Upper lobe of right lung (tissue), 1 donor: ENCODE measurements at places on chromosomes 6 and 20. TPM values are rescaled to one million over a fixed set of nuclear protein-coding genes. Genes with fewer than 3 reads are reported as not detected.
A peak's percentile ranks its signal among the peaks of the same experiment; 100 is the strongest.

Gene TMEM151B
- not detected for total RNA-seq

Gene CCR6
- 1.4 TPM for total RNA-seq

Gene TCP11
- total RNA-seq, result not detected

Gene VGLL2
- not detected for total RNA-seq

Gene CLDN20
- total RNA-seq, result not detected

Gene CRIP3
- 0.90 TPM for total RNA-seq

Gene CAPN11
- total RNA-seq, result 1.6 TPM

Gene GPR6
- total RNA-seq, result not detected

- no peak overlapping the region for H3K27ac ChIP-seq
- H3K4me1 ChIP-seq, result no peaks in the 10 kb centered on the region
- no peaks in the 10 kb centered on the region for H3K36me3 ChIP-seq
- DNase-seq, result no peak
- peaks cover 39% of the 10 kb centered on the region for H3K27me3 ChIP-seq
- H3K4me3 ChIP-seq, result no peak overlapping the region
Observed at GRCh38 chr6:27684264-27685211, 211.6 kb upstream of the ZNF184 start.

DNA sequence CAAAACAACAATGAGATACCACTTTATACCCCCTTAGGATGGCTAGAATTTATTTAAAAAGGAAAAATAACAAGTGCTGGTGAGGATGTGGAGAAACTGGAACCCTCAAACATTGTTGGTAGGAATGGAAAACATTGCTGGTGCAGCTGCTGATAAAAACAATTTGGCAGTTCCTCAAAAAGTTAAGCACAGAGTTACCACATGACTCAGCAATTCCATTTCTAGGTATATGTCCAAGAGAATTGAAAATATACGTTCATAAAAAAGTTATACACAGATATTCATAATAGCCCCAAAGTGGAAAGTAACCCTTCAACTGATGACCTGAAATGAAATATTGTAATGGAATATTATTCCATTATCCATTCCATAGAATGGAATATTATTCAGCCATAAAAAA is 55.0 kb downstream of the CD83 start:
- no peaks in the 10 kb centered on the region for H3K36me3 ChIP-seq
- no peak overlapping the region for H3K27ac ChIP-seq
- H3K4me1 ChIP-seq, result no peaks in the 10 kb centered on the region

- H3K36me3 ChIP-seq, result no peaks in the 10 kb centered on the region
- no peaks in the 10 kb centered on the region for H3K27me3 ChIP-seq
- peak overlapping the region; percentile 52 for H3K4me3 ChIP-seq
- H3K4me1 ChIP-seq, result peaks cover 4% of the 10 kb centered on the region
Observed at GRCh38 chr6:56247654-56248122, 308 bp upstream of the COL21A1 start.

- H3K4me1 ChIP-seq, result no peaks in the 10 kb centered on the region
- no peak for DNase-seq
- H3K27me3 ChIP-seq, result no peaks in the 10 kb centered on the region
- H3K27ac ChIP-seq, result no peak overlapping the region
Observed at GRCh38 chr6:47420394-47421371, 56.9 kb upstream of the CD2AP start.

GRCh38 chr20:36532388-36532787 is 8.9 kb upstream of the MYL9 start:
- H3K27me3 ChIP-seq, result no peaks in the 10 kb centered on the region
- DNase-seq, result no peak
- no peaks in the 10 kb centered on the region for H3K4me1 ChIP-seq
- H3K4me3 ChIP-seq, result no peak overlapping the region
- H3K27ac ChIP-seq, result no peak overlapping the region

DNA sequence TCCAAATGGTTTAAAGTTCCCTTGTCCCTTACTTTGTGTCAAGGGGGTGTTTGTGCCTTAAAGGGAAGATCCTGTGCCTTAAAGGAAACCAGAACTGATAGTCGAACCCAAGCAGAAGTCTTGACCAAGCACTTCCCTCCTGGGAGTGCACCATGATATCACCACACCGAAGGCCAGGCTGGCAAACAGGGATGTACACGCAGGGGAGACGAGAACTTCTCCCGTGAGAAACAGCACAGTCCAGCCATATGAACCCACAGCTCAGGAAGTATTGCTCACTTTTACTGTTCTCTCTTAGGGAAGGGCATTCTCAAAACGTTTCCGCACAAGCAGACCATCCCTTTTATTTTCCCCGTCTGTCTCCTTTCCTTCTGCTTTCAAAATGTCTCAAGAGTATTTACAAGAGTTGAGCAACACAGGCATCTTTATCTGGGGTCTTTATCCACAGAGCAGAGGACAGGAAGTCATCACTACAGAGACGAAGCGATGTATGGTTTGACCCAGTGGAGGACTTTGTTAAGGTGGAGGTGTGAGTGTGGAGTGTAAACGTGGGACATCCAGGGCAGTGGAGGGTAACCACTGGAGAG is 12.8 kb upstream of the SERPINB1 start:
- H3K4me1 ChIP-seq, result peaks cover 59% of the 10 kb centered on the region
- peak overlapping the region; percentile 91 for H3K27ac ChIP-seq
- H3K4me3 ChIP-seq, result peak overlapping the region; percentile 38

GRCh38 chr6:105322499-105323225 is 80.2 kb downstream of the PREP start:
- no peak overlapping the region for H3K4me3 ChIP-seq
- peaks cover 5% of the 10 kb centered on the region for H3K4me1 ChIP-seq
- H3K27ac ChIP-seq, result no peak overlapping the region
- no peak for DNase-seq
- no peaks in the 10 kb centered on the region for H3K27me3 ChIP-seq

- no peaks in the 10 kb centered on the region for H3K36me3 ChIP-seq
- H3K4me1 ChIP-seq, result no peaks in the 10 kb centered on the region
- H3K27me3 ChIP-seq, result peaks cover 16% of the 10 kb centered on the region
- H3K27ac ChIP-seq, result no peak overlapping the region
- no peak overlapping the region for H3K4me3 ChIP-seq
Observed at GRCh38 chr20:37579106-37579505, 51.4 kb upstream of the BLCAP start.

DNA sequence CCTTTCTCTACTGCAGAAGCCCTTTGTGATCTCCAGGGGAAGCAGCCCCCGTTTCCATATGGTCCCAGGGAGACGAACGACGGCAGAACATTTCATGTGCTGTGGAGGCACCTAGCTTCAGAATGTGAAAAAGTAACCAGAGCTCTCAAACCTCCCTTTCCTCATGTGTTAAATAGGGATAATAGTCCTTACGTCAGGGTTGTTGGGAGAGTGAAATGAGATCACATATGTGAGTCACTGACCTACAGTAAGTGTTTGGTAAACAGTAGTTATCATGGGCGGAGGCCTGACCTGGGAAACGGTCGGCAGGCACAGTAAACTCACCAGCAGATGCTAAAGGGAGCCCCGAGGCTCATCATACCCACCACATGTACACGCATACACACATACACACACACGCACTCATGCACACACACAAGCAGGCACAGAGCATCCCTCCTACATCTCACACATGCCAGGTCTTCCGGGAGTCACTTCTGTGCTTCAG is 89.7 kb downstream of the LY86 start:
- no peaks in the 10 kb centered on the region for H3K36me3 ChIP-seq
- DNase-seq, result no peak
- H3K27ac ChIP-seq, result peak overlapping the region; percentile 58
- peaks cover 29% of the 10 kb centered on the region for H3K4me1 ChIP-seq

DNA sequence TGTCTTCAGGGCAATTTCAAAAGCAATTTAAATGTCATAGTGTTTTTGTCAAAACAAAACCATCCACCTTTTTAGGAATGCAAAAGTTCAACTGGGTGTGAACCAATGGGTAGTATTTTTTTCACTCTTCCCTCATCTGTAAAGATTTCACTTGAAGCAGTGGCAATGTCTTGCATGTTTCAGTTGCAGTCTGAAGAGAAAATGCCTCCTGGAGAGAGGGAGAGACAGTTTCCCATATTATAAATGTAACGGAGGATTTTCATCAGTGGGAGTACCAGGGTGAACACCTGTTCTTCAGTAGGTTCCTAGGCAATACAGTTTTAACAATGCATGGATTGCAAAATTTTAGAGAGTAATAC is 3.3 kb downstream of the FOXQ1 start:
- DNase-seq, result no peak
- H3K27ac ChIP-seq, result no peak overlapping the region
- H3K4me1 ChIP-seq, result no peaks in the 10 kb centered on the region
- peak overlapping the region; percentile 58 for H3K4me3 ChIP-seq
- H3K27me3 ChIP-seq, result peaks cover 26% of the 10 kb centered on the region
- H3K36me3 ChIP-seq, result no peaks in the 10 kb centered on the region

DNA sequence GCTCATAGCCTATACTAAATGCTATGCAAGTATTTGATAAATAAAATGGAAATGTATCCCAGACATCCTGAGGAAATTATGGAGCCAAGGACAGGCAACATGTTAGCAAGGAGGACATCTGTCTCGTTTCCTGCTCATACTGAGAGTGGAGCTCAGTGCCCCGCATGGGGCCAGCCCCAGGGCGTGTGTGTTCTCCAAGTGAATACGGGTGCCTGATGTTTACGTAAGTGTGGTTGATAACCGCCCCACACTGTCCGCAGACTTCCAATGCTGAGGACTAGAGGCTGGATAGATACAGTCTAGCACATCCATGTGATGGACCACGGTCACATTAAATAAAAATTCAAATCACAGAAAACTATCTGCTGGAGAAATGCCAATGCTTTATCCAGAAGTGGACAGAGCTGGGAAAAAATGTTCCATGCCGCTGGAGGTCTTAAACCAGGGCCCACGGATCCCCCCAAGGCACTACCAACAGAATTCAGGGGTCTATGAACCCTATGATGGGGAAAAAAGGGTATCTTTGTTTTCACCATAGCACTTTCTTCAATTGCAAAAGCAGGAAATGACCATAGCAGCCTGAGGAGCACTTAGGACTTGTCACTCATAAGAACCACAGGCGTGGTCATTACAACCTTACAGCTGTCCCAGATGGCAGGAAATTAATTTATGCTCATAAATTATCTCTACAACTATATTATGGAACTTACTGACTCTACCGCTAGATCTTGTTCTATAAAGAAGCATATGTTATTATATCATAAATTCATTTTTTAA is 24.9 kb downstream of the TGM2 start:
- H3K27ac ChIP-seq, result no peak overlapping the region
- peak; percentile 51 for DNase-seq
- peaks cover 78% of the 10 kb centered on the region for H3K36me3 ChIP-seq
- peaks cover 38% of the 10 kb centered on the region for H3K4me1 ChIP-seq
- H3K27me3 ChIP-seq, result no peaks in the 10 kb centered on the region

DNA sequence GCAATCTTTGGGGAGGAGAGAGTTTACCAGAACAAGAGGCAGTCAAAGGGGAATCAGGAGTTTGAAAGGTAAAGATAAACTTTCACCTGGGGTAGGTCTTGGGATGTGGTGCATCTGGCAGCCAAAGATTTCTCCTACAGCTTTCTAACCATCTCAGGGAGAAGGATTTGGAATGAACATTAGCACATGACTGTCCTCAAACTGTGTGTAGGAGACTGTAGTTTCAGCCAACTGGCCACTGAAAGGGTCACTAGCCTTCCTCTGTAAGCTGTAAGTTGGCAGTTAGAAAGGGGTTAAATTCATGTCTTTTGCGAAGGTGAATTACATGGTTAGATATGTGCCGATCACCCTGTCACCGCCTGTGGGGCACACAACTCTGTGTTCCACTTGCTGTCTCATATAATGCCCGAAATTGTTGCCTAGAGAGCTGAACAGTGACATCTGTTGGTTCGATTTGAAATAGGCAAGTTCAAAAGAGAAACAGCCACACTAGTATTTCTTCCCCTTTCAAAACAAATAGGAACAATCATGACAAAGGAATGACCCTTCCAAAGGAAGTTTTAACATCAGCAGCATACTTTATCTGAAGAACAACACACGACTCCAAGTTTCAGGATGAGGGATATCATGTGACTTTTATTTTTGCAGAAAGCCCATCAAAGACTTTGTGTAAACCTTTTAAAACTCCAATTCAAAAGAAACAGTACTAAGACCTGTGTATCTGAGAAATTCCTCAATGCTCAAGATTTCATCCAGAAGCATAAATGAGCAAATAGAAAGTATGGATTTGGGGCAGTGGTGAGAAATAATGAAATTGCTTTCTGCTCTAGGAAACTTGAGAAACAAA is 1.1 kb upstream of the OPN5 start:
- no peak overlapping the region for H3K4me3 ChIP-seq
- no peak overlapping the region for H3K27ac ChIP-seq
- H3K27me3 ChIP-seq, result no peaks in the 10 kb centered on the region
- no peaks in the 10 kb centered on the region for H3K36me3 ChIP-seq
- DNase-seq, result no peak

- no peaks in the 10 kb centered on the region for H3K36me3 ChIP-seq
- DNase-seq, result no peak
- H3K4me1 ChIP-seq, result no peaks in the 10 kb centered on the region
- H3K27me3 ChIP-seq, result no peaks in the 10 kb centered on the region
Observed at GRCh38 chr6:12097791-12098190, 85.7 kb downstream of the HIVEP1 start.

GRCh38 chr6:64644024-64644423 is 1008.4 kb downstream of the PHF3 start:
- H3K36me3 ChIP-seq, result no peaks in the 10 kb centered on the region
- H3K27me3 ChIP-seq, result no peaks in the 10 kb centered on the region
- no peak overlapping the region for H3K27ac ChIP-seq
- DNase-seq, result no peak
- H3K4me3 ChIP-seq, result no peak overlapping the region

- H3K4me1 ChIP-seq, result no peaks in the 10 kb centered on the region
- DNase-seq, result no peak
- H3K36me3 ChIP-seq, result no peaks in the 10 kb centered on the region
- H3K27ac ChIP-seq, result no peak overlapping the region
Observed at GRCh38 chr6:99852031-99852430, 142.0 kb downstream of the MCHR2 start.

GRCh38 chr6:105561486-105561885 is 158.6 kb upstream of the PREP start:
- no peaks in the 10 kb centered on the region for H3K4me1 ChIP-seq
- H3K4me3 ChIP-seq, result no peak overlapping the region
- H3K27me3 ChIP-seq, result no peaks in the 10 kb centered on the region
- H3K36me3 ChIP-seq, result no peaks in the 10 kb centered on the region
- DNase-seq, result no peak

GRCh38 chr20:63056236-63057170 is 49.7 kb upstream of the BHLHE23 start:
- no peak overlapping the region for H3K27ac ChIP-seq
- H3K27me3 ChIP-seq, result peaks cover 61% of the 10 kb centered on the region
- H3K4me1 ChIP-seq, result no peaks in the 10 kb centered on the region
- H3K36me3 ChIP-seq, result no peaks in the 10 kb centered on the region
- H3K4me3 ChIP-seq, result no peak overlapping the region
- DNase-seq, result peak; percentile 63

- no peaks in the 10 kb centered on the region for H3K36me3 ChIP-seq
- H3K4me3 ChIP-seq, result no peak overlapping the region
- no peaks in the 10 kb centered on the region for H3K27me3 ChIP-seq
- no peak for DNase-seq
Observed at GRCh38 chr6:129181001-129181400, 298.1 kb downstream of the LAMA2 start.

- H3K4me3 ChIP-seq, result no peak overlapping the region
- H3K27ac ChIP-seq, result no peak overlapping the region
- DNase-seq, result no peak
- no peaks in the 10 kb centered on the region for H3K4me1 ChIP-seq
Observed at GRCh38 chr6:169227116-169227515, 26.5 kb downstream of the THBS2 start.

- DNase-seq, result no peak
- H3K27ac ChIP-seq, result no peak overlapping the region
- no peaks in the 10 kb centered on the region for H3K4me1 ChIP-seq
- no peak overlapping the region for H3K4me3 ChIP-seq
Observed at GRCh38 chr6:93972791-93973190, 553.4 kb upstream of the EPHA7 start.
